ENCODE measurements at places on chromosomes 5 and 9.

- no peak for DNase-seq
These were observed 49.5 kb upstream of the ELOVL7 start for GRCh38 chr5:60893521-60893920.

- no peak for DNase-seq
These were observed 36.7 kb upstream of the SLC36A2 start for GRCh38 chr5:151384106-151384505.

DNA sequence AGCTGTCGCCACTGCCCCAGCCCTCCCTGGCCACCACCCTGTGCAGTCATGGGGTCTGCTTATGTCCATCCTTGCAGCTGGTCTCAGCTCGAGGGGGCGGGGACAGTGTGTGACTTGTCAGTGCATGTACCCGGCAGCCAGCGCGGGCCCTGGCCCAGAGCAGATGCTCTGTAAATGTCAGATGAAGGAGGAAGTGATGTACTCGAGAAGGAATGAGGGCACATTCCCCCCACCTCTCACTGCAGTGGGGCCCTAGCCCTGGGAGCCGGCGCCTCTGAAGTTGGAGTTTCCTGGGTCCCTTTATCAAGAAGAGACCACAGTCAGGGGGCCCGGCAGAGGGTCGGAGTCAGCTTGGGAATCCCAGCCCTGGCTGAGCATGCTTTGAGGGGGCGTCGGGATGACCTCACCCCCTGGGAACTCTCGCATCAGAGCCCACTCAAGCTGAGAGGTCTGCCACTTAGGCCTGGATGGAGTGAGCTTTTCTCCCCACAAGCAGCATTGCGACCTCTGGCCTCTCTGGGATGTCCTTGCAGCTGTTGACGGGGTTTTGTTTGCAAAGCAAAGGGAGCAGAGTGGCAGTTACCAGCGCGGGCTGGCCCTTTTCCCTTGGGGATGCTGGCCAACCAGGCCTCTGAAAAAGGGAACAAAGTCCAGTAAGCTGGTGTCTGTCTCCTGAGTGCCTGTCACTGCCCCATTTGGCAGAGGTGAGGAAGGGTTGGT is 19.0 kb downstream of the NEURL1B start:
- no peak for DNase-seq

- no peak for DNase-seq
These were observed 99.2 kb upstream of the BOD1 start for GRCh38 chr5:173715607-173716006.

GRCh38 chr5:109482748-109483147 is 73.0 kb upstream of the PJA2 start:
- no peak for DNase-seq

GRCh38 chr5:81209869-81210493 is 23.1 kb upstream of the CKMT2 start:
- DNase-seq, result no peak

- no peak for DNase-seq
These were observed 56.7 kb downstream of the APC start for GRCh38 chr5:112794410-112794809.

- no peak for DNase-seq
These were observed 182.2 kb upstream of the ISL1 start for GRCh38 chr5:51201024-51201423.

- no peak for DNase-seq
These were observed 2.4 kb upstream of the LSM11 start for GRCh38 chr5:157741131-157741530.

GRCh38 chr9:21976334-21976875 is 17.8 kb downstream of the CDKN2A start:
- DNase-seq, result no peak

DNA sequence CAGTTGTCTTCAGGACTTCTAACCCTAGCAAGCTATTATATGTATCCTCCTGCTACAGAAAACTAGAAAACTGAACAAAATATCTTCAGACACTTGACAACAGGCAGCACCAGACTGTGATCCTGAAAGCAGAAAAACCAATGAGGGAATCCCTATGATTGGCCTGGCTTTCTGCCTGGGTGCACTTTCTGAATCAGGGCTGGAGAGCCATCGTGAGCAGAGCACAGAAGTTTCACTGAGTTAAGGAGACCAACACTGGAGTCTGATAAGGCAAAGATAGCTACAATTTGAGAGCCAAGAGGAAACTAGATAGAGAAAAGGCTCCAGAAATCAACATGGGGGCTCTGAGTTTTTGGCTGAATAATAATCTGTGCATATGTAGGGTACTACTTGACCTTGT is 106.5 kb downstream of the FANCC start:
- DNase-seq, result no peak

- no peak for DNase-seq
These were observed 40.5 kb downstream of the BHMT start for GRCh38 chr5:79151942-79152671.
